ENCODE measurements at places on chromosomes 16 and 17.

- peak; percentile 83 for DNase-seq
Measured at GRCh38 chr16:85137323-85138072, 25.2 kb upstream of the CIBAR2 start.

- DNase-seq = no peak
Measured at GRCh38 chr16:2949705-2950352, 14.2 kb upstream of the KREMEN2 start.

- DNase-seq = peak; percentile 52
Measured at GRCh38 chr16:70778901-70779309, 22.1 kb downstream of the VAC14 start.

- DNase-seq = no peak
Measured at GRCh38 chr17:53227111-53227510, 595.6 kb upstream of the KIF2B start.

DNA sequence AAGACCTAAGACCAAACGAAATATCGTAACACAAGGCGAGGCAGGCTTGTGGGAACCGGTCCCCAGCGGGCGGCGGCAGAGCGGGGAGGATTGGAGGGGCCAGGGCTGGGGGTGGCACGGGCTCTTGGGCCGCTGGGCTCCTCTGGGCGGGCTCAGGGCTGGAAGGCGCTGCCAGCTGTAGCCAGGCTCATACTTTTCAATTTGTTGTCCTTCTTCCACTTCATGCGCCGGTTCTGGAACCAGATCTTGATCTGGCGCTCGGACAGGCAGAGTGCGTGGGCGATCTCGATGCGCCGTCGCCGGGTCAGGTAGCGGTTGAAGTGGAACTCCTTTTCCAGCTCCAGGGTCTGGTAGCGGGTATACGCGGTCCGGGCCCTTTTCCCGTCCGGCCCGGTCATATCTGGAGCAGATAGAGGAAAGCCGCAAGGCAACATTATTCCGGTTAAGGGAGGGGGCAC is 1.5 kb downstream of the HOXB5 start:
- DNase-seq = no peak

DNA sequence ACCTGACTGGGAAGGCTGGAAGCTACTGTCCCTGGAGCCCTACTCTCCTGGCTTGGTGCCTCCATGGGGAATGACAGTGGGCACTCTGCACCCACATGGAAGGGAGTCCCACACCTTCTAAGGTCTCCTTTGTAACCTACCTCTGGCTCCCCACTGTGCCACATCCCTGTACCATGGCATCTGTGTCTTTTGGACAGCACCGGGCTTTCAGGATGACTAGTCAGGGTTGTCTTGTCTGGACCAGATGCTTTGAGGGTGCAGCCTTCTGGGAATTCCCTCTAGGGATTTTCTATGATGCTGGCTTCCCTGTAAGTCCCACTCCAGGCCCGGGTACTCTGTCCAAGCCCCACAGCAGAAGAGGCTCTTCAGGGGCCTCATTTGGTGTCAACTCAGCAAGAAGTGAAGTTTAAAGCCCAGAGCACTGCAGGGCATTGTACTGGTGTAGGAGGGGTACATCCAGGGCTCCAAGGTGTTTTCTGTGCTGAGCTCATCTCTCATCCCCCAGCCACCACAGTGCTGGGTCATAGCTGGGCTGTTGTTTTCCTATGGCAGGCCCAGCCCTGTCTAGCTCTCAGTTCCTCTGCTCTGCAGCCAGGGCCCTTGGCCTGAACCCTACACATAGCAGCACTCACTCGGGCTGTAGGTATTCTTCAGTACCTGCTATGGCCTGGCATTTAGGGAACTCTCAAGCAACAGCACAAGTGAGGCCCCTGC is 255.3 kb downstream of the CPPED1 start:
- DNase-seq = no peak

GRCh38 chr17:81481815-81482505 is 30.6 kb downstream of the ACTG1 start:
- DNase-seq = no peak

DNA sequence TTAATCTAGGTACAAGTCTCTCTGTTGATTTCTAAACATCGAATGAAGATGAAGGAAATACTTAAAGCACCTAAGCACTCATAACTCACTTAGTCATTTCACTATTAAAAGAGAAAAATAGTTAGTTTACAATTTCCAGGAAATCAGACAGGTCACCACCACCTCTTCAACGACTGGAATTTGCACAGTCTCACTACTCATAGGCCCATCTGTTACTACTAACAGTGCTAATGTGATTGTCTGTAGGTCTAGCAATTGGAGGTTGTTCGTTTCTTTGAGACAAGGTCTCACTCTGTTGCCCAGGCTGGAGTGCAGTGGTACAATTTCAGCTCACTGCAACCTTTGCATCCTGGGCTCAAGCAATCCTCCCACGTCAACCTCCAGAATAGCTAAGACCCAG is 444.6 kb downstream of the MAF start:
- DNase-seq = no peak

DNA sequence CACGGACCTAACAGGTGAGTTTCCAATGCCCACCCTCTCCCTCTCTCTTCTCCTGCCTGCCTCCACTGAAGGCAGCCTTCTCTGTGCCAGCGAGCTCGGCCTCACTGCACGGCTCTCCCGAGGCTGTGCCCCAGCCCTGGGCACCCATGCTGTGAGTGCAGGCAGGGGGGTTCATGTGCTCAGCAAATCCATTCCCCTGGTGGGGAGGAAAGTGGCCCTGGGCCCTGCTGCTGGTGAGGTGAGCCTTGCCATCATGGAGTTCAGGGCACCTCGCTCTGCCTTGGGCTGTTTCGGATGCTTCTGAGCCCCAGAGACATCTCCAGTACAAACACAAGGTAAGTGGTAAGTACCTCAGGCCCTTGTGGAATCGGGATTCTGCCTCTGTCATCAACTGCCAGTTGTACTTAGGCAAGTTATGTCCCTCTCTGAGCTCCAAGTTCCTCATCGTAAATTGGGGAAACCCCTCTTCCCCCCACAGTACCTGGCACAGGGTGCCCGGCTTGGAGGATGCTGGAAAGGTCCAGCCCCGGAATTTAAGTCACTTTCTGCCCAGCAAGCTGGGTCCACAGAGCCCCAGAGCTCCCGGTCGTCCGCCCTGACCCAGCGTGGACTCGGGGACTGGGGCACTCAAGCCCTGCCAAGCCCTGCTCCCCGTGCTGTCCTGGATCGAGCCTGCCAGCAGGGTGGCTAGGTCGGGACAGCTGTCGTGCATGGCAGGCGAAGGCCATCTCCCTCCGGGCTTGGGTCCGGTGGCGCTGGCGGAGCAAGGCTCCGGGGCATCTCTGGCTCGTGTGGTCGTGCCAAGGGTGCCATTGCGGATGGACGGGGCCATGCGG is 684 bp upstream of the NUDT16L1 start:
- no peak for DNase-seq

- DNase-seq = no peak
Measured at GRCh38 chr17:64455993-64456885, 7.3 kb downstream of the MILR1 start.

- no peak for DNase-seq
Measured at GRCh38 chr17:2011411-2012371, 13.4 kb downstream of the RTN4RL1 start.

Data from dorsolateral prefrontal cortex (tissue), 122 donors.